Stomach (tissue), 19 donors: ENCODE measurements at places on chromosomes 2 and 18.

GRCh38 chr2:27245626-27246025 is 17.2 kb downstream of the SLC30A3 start:
- DNase-seq: peak; percentile 34

- peak; percentile 90 for DNase-seq
Measured at GRCh38 chr2:27703638-27704341, 40.1 kb downstream of the SLC4A1AP start.

- no peak for DNase-seq
Measured at GRCh38 chr2:98787700-98788099, 56.8 kb upstream of the MGAT4A start.

- no peak for DNase-seq
Measured at GRCh38 chr18:3478262-3478978, 28.4 kb downstream of the TGIF1 start.

DNA sequence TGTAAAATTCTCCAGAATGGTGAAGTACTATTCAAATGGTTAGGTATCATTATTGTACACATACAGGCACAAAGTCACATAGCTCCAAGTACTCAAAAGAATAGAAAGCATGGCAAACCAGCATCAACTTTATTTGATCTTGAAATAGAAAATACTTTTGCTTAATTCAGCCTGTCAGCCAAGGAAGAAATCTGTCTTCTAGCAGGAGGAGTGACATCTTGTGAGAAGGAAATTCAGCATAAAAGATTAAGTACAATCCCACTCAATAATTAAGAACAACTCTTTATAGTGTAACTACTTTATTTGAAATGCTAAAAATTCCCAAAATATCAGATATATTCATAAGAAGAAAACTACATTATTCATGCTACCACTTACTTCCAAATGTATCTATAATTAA is 15.8 kb downstream of the DNAJC27 start:
- no peak for DNase-seq

- no peak for DNase-seq
Measured at GRCh38 chr18:10421859-10422258, 32.6 kb upstream of the APCDD1 start.

- DNase-seq: no peak
Measured at GRCh38 chr18:25834061-25834460, 256.4 kb downstream of the SS18 start.

DNA sequence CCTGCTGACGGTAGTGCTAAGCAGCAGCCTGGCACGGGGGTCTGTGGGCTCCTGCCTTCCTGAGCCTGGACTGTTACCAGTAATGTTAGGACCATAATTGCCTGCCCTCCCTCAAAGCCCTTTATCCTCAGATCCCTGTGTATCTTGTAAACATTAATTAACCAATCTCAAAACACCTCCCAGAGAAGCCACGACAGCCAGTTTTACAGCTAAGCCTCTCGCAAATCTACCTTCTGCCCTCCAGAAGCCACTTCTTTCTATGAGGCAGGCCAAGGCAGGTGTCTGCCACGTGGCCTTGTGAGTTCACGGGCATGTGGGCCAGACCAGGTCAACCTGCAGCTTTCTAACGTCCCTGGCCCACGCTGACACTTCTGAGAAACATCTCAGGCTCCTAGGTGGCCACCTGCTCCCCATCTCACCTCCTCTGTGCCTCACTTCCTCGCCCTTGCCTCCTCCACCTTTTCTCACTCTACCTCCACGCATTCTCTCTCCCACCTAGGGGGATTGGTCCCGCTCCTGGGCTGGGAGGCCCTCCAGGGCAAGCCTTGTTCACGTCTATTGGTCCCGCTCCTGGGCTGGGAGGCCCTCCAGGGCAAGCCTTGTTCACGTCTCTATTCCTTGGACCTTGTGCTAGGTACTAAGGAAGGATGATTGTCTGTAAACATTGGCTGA is 64.3 kb downstream of the EDAR start:
- DNase-seq: no peak

DNA sequence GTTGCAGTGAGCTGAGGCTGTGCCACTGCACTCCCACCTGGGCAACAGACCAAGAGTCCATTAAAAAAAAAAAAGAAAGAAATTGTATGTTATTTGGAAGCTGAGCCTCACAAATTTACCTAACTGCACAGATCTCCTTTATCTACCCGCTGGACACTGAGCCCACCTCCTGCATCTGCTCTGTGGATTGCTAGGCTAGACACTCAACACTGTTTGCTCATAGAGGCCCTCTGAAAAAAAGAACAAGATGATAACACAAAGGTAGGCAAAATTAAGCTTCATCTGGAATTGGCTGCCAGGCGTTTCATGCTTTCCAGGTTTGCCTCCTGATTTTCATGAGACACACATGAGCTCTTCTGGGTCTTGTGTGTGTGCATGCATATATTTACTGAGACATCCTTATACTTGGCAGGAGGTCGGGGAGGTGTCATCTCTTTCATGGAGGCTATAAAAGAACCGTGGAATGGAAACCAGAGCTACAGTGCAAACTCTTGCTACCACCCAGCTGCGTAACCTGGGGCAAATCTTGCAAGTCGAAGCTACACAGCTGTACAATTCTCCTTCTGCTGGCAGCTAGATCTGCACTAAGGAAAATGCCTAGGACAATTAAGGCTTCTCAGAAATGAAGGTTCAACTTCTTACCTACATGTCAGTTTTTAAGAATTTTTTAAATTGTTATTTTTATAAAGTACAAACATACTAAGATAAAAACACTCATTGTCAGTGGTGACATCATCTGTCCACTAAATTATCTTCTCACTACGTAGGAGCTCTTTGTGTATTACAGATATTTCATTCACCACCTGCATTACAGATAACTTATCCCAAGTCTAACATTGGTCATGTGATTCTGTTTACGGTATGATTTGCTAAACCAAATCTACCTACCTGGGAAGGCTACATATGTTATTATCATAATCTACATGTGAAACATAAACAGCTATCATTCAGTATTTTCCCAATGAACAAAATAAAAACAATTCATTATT is 63.1 kb downstream of the CABYR start:
- no peak for DNase-seq

DNA sequence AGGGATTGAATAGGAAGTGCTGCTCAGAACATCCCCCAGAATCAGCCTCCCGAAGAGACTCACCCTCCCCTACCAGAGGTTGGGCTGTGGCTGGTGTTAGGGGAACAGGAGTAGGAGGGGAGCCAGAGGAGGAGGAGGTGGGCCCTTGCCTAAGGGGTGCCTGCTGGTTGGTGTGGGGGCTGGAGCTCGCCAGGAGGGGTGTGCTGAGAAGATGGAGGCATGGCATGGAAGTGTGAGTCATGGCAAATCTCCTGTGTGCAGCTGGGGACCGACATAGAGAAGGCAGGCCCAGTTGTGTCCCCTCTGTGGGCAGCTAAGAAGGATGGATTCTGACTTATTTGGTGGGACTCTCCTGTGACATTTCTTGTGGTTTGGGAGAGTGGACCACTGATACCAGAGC is 73.7 kb downstream of the DGKD start:
- DNase-seq: peak; percentile 2

DNA sequence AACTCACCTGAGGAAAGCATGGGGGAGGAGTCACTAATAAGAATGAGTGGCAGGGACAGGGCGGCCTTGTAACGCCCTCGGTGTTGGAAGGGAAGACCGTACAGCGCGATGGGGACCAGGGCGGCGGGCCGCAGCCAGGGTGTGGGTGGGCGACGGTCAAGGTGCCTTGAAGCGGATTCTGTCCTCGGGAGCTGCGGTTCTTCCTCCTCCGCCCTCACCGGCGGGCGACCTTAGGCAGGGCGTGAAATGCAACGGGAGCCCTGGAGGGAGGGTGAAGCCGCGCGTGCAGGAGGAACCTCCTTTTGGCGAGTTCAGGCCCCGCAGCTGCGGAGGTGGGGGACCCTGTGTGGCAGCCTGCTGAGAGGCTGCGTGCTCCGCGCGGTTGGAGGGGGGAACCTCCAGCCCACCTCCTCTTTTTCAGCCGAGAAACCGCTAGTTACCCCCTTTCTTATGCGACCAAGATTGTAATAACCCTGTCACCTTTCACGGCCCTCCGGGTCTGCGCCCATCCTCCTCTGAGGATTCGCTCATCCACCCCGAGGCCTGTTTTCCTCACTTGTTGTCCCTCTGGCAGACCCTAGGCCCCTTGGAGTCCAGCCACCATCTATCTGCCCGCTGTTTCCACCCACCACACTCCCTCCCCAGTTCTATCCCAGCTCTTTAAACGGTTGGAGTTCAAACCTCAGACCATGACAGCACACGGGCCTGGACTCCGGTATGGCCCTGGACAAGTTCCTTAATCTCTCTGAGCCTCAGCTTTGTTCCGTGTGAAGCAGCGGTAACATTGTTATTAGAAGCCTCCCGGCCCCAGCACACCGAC is 823 bp upstream of the RNU2-63P start:
- DNase-seq: peak; percentile 67

- DNase-seq: no peak
Measured at GRCh38 chr2:43020990-43021669, 205.3 kb downstream of the ZFP36L2 start.

GRCh38 chr2:74959106-74959751 is 786 bp downstream of the POLE4 start:
- no peak for DNase-seq

DNA sequence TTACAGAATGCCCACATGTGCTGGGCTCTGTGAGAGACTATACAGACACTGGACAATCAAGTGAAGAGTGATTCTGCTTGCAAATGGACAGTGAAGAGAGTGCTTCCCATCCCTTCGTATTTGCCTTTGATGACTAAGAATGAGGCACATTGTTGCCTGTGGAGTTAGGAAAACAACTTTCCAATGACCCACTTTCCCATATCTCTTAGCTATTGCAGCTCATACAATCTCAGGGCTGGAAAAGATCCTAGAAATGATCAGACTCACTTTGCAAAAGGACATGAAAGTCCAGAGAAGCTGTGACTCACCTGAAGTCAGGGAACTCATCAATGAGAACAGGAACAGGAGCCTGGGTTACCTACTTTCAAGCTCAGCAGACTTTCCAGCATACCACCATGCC is 440.5 kb upstream of the TCF4 start:
- no peak for DNase-seq

DNA sequence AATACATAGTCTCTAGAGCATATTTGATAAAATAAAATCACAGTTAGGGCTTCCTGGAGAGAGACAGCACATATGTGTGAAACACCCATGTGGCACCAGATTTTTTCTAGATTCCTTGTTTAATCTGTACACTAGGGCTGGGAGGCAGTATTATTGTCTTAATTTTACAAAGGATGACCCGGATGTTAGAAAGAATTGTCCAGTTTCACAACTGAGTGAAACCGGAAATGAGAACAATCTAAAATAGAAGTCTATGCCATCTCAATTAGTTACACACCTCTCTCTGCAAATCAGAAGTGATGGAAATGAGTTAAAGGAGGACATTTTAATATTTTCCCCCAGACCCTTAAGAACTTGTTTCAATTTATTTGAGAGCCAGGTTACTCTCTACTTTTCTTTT is 463.7 kb upstream of the DSEL start:
- no peak for DNase-seq

DNA sequence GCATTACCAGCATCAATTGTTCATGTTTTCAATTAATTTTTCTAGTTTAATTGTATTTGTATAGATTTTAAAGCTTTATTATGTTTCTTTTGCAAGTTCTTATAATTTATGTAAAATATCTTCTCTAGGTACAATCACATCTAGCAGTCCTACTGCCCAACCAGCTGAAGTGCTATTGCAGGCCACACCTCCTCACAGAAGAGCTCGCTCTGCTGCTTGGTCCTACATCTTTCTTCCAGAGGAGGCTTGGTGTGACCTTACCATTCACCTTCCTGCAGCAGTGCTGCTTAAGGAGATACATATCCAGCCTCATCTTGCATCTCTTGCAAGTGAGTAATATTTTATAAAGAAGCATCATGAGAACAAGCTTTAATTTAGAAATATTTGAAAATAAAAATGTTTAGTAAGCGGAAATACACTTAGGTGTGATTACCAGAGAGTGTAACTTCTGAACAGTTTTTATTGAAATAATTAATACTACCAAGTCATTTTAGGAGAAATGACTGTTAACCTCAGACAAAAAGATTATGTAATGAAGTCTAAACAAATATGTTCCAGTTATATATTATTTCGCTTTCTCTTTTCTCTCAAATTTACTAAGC is 122.9 kb upstream of the TTC27 start:
- no peak for DNase-seq

DNA sequence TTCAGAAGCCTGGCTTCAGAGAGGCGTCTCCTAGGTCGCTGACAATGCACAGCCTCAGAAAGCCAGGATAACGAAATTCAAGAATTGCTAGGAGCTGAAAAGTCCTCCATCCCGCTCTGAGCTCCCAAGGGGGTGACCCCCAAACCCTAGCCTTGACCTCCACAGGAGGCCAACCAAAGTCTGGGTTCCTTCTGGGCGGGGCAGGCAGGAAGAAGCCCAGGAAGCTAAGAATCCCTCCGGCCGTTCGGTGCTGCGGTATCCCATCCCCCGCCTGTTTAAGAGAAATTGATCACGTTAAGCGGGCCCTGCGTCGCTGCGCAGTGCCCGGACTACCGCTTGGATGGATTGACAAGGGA is 2.5 kb upstream of the OSR1 start:
- DNase-seq: peak; percentile 14

GRCh38 chr18:40356168-40356567 is 1598.9 kb upstream of the PIK3C3 start:
- no peak for DNase-seq

DNA sequence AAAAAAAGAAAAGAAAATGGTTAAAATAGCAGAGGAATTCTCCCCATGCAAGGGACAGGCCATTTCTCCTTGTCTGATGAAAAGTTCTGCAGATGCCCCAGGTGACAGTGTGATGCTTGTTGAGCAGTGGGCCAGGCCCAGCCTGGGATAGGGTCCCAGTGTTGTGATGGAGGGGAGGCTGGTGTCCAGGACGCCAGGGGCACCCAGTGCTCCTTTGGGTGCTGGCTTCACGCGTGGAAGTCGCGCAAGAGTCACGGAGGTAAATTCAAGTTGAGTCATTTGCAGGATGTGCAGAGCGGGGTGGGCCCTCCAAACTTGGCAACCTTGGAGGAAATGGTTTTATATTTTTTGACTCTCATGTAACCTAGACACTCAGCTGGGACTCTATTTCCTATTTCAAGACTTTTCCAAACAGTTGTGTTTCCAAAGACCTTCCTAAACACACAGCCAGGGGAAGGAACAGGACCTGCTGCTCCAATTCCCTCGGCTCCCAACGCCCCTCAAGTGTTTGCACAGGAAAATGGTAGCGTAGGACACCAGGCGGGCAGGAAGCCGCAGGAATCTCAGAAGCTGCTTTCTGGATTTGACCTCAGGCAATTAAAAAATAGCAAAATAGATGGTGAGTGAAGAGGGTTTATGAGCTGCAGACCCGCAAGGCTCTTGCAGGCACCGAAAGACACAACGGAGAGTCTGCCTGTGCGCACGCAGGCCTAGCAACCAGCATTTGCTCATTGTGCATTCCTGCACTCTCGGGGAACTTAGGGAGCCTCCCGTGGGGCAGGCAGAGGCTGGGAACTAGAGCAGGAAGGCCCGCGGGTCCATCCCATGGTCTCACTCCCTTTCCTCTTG is 107.1 kb upstream of the ODC1 start:
- no peak for DNase-seq

- no peak for DNase-seq
Measured at GRCh38 chr2:219514196-219514761, at the start of gene ASIC4. Gene ASIC4, plus strand, starts transcription at chr2:219514482. Its CDS starts 243 bp downstream, at chr2:219514725.
